RPMI7951 (cell line): ENCODE measurements at places on chromosomes 5 and 9. TPM values are rescaled to one million over a fixed set of nuclear protein-coding genes. Genes with fewer than 3 reads are reported as not detected.

VCP gene
- total RNA-seq: 260 and 306 TPM in 2 replicates

BASP1 gene
- 18.7 and 23.0 TPM in 2 replicates for total RNA-seq

ADRB2 gene
- 0.59 and 0.72 TPM in 2 replicates for total RNA-seq

IL5 gene
- total RNA-seq: not detected in 2 replicates

ITK gene
- not detected in 2 replicates for total RNA-seq

TIMD4 gene
- total RNA-seq: not detected in 2 replicates
